Dermis blood vessel endothelial cell (primary cell): ENCODE measurements at places on chromosomes 7 and 10. TPM values are rescaled to one million over a fixed set of nuclear protein-coding genes. Genes with fewer than 3 reads are reported as not detected.

The CFAP58 gene
- 0.85 and 1.2 TPM in 2 replicates for total RNA-seq

The AKR1C4 gene
- not detected in 2 replicates for total RNA-seq

The CHCHD2 gene
- total RNA-seq, result 216 and 387 TPM in 2 replicates

The MYO1G gene
- total RNA-seq, result 0.09 and 0.17 TPM in 2 replicates

The IFIT1 gene
- total RNA-seq, result 2.2 and 2.6 TPM in 2 replicates

The KCNIP2 gene
- 0.85 TPM in 1 of 2 replicates, not detected in the other for total RNA-seq

The OR2A42 gene
- not detected in 2 replicates for total RNA-seq

The GPR146 gene
- 64.5 and 69.9 TPM in 2 replicates for total RNA-seq

The SPDYE5 gene
- total RNA-seq, result not detected in 2 replicates

The TWIST1 gene
- total RNA-seq, result not detected in 2 replicates

The INA gene
- total RNA-seq, result 0.14 TPM in 1 of 2 replicates, not detected in the other

The GCK gene
- total RNA-seq, result 0.23 TPM in 1 of 2 replicates, not detected in the other

The ADAMTS14 gene
- under 0.01 and 0.05 TPM in 2 replicates for total RNA-seq

The NOD1 gene
- 34.1 and 37.6 TPM in 2 replicates for total RNA-seq

The ANKRD1 gene
- 441 and 829 TPM in 2 replicates for total RNA-seq

The PLXDC2 gene
- total RNA-seq, result 2.7 and 5.5 TPM in 2 replicates

The TAS2R5 gene
- total RNA-seq, result 0.47 and 0.68 TPM in 2 replicates

The C7orf57 gene
- total RNA-seq, result not detected in 2 replicates

The HOXA5 gene
- total RNA-seq, result 5.6 and 6.1 TPM in 2 replicates

The GPNMB gene
- total RNA-seq, result 0.65 and 0.68 TPM in 2 replicates

The ZNF117 gene
- 4.8 TPM in 2 replicates for total RNA-seq

The MBL2 gene
- total RNA-seq, result not detected in 2 replicates

The DENND2A gene
- 0.14 and 1.0 TPM in 2 replicates for total RNA-seq

The DIP2C gene
- 6.5 and 8.1 TPM in 2 replicates for total RNA-seq

The PRPS1L1 gene
- total RNA-seq, result 0.14 TPM in 1 of 2 replicates, not detected in the other

The DOCK4 gene
- 155 and 162 TPM in 2 replicates for total RNA-seq

The OPN4 gene
- total RNA-seq, result not detected in 2 replicates

The OR6B1 gene
- not detected in 2 replicates for total RNA-seq

The GDF2 gene
- not detected in 2 replicates for total RNA-seq

The HOXA4 gene
- 0.34 and 0.65 TPM in 2 replicates for total RNA-seq

The WNT16 gene
- total RNA-seq, result not detected in 2 replicates

The IGFBP1 gene
- total RNA-seq, result 0.34 and 0.47 TPM in 2 replicates

The COL1A2 gene
- total RNA-seq, result 15.3 and 45.3 TPM in 2 replicates

The ADAM8 gene
- total RNA-seq, result 0.14 and 0.68 TPM in 2 replicates

The ARHGEF35 gene
- total RNA-seq, result under 0.01 and 0.23 TPM in 2 replicates

The TMEM196 gene
- not detected in 2 replicates for total RNA-seq
